Stimulated activated CD8-positive, alpha-beta memory T cell treated with anti-CD3 and anti-CD28 coated beads, Interleukin-2, amount 100 ng/mL, for 1 hour (primary cell): ENCODE measurements at places on chromosomes 4 and X.

DNA sequence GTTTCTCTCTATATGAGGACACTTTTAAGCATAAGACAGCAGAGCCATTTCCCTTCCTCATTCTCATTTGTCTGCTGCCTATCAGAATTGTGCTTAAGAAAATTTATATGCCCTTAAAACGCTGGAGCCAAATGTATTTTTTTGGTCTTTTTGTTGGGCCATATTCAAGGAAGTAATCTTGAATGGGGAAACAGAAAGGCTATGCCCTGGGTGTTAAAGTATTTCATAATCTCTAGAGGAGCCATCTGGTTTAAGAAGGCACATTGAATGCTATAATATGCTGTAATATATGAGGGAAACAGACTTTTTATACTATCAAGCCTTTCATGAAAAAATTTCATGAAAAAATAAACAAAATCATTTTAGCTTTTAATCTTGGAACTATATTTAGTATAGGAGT is 4.3 kb downstream of the DMD start:
- no peak for DNase-seq

GRCh38 chrX:2766906-2767305 is 15.1 kb downstream of the XG start:
- no peak for DNase-seq

- no peak for DNase-seq
Measured at GRCh38 chr4:75099321-75099720, 166.4 kb downstream of the PARM1 start.

- no peak for DNase-seq
Measured at GRCh38 chr4:137425281-137425680, 107.0 kb downstream of the PCDH18 start.

DNA sequence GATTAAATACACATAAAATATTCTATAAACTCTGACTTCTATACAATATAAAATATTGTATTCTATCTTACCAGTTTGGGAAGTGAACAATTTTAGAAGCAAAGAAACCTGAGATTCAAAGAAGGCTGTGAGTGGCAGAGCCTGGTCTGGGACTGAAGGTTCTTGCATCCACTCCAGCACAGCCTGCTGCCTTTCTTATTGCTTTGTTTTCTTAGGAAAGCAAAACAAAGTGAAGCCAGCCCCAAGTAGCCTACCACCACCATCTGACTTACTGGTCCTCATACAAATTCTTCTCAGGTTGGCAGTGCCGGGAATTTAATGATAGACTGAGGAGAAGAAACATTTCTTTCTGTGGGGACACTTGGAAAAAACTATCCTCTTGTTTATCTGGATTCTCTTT is 129.7 kb upstream of the SMAD1 start:
- no peak for DNase-seq

GRCh38 chr4:130419211-130419975 is 1323.4 kb downstream of the C4orf33 start:
- DNase-seq: no peak

- no peak for DNase-seq
Measured at GRCh38 chrX:48515842-48516241, 5.8 kb upstream of the EBP start.

- no peak for DNase-seq
Measured at GRCh38 chr4:185018834-185019455, 655 bp downstream of the HELT start.
